Dorsolateral prefrontal cortex (tissue), 122 donors: ENCODE measurements at places on chromosomes 5 and 9.

- no peak for DNase-seq
Observed at GRCh38 chr5:179263391-179264052, 81.7 kb downstream of the ADAMTS2 start.

DNA sequence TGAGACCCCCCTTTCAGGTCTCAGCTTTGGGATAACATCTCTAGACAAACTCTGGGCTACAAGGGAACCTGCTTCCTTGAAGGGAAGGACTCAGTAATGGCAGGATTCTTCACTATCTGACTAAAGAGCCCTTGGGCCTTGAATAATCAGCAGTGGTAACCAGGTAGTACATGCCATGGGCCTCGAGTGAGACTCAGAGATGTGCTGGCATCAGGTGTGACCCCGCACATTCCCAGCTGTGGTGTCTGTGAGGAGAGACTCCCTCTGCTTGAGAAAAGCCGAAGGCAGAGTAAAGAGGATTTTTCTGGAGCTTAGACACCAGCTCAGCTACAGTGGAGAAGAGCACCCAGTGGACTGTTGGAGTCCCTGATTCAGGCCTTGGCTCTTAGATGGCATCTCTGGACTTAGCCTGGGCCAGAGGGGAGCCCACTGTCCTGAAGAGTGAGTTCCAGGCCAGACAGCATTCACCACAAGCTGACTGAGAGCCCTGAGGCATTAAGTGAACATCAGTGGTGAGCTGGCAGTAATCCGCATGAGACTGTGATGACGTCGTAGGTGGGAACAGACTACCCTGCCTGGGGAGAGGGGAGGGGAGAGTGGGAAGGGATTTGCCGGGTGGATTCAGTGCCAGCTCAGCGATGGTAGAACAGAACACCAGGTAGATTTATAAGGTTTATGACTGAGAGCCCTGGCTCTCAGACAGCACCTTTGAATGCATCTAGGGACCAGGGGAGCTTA, 5.3 kb upstream of the ZNF782 start:
- no peak for DNase-seq

DNA sequence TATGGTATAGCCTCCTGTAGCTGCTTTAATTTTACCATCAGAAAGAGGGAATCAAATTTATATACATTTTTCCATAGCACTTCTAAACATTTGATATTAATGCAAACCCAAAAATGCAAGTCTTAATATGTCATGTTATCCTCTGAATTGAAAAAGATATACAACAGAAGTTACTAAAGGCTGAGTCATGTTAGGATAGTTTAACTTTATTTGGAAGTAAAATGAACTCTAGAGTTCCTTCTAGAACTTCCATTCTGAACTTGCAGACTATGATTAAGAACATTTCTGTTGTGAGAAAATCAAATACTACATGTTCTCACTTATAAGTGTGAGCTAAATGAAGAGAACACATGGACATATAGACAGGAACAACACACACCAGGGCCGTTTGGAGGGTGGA, 317.3 kb upstream of the PRR16 start:
- DNase-seq = no peak

DNA sequence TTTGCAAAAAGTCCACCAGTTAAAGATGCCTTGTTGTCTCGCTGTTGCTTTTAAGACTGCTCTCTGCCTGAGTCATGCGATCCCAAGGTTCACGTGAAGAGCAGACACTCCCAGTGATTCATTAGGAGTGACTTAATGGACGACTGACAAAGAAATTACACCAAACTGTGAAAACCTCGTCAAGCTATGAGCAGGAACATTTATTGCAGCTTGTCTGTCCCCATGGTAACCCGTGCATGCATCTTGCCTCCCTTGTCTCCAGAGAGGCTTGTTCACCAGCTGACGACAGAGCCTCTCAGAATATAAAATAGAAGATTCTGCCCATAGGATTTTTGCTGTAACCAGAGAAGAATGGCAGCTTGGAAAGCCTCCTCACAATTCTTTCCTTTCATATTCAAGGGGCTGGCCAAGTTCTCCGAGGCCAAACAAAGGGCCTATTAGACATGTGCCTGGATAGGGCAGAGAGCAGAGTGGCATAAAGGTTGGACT, 352.7 kb downstream of the SPOCK1 start:
- peak; percentile 70 for DNase-seq

DNA sequence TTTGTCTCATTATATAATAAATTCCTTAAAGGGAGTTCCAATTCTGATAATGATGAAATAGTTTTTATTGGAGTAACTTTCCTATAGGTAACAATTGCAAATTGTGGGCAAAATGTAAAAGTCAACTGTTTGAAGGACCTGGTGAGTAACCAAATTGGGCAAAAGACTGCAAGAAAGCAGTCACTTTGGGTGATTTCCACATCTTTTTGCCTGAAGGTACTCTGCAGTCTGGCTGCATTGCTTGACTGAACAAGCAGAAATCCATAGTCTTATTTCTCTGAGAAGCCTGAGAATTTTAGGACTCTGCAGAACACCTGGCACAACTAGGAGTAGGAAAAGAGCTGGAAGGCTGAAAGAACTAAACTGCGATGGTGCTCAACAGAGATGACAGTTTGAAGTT, 114.9 kb downstream of the HOMER1 start:
- no peak for DNase-seq

- no peak for DNase-seq
Observed at GRCh38 chr5:14937254-14937653, 65.7 kb upstream of the ANKH start.
